WERI-Rb-1 (cell line): ENCODE measurements at places on chromosomes 1 and 21.

- no peak for DNase-seq
Measured at GRCh38 chr1:210330279-210330866, 1.7 kb downstream of the HHAT start.

DNA sequence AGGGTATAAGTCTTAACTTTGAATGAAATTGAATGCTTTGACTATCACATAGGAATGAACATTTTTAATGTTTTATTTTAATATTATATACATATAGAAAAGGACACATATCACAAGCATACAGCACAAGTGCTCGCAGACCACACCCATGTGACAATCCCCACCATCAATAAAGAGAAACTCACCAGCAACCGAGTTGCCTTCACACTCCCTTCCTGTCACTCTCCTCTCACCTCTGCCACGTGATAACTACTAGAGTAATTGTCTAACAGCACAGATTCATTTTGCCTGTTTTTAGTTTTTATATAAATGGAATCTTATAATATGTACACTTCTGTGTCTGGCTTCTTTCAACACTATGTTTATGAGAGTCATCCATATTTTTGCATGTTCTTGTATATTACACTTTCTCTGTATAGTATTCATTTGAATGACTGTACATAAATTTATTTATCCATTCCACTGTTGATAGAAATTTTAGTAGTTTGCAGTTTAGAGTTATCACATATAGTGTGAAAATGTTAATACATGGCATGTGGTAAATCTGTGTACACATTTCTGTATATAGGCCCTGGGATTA lies 304.9 kb upstream of the DUSP10 start:
- DNase-seq: no peak

- no peak for DNase-seq
Measured at GRCh38 chr1:244388961-244389360, 62.7 kb downstream of the ADSS2 start.

DNA sequence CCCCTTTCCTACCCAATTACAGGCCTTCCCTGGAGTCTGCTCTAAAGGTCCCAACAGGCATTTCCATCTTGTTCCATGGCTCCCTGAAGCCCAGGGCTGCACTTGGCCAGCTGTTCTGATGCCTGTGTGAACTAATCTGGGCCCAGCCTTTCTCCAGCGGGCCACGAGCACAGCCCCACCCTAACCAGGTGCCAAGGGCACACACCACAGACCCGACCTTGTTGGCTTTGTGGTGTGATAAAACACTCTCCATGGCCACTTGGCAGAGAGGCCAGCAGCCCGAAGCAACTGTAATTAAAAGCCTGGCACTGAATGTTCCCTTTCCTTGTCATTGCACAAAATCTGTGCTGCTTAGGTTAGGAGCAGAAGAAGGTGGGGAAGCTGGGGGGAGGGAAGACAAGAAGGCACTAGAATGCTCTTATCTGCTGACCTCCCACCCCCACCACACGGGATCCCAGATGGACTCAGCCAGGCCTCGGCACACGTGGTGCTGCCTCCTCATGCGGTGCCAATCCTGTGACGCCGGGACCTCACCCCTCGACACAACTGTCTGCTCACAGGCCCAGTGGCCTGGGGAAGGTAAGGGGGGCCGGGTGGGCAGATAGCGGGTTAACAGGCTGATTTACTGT lies 9.9 kb downstream of the HCRTR1 start:
- DNase-seq: peak; percentile 79

- DNase-seq: no peak
Measured at GRCh38 chr21:17081193-17081592, 431.6 kb upstream of the CXADR start.

GRCh38 chr1:36387141-36387949 lies 1.6 kb upstream of the STK40 start:
- DNase-seq: no peak

DNA sequence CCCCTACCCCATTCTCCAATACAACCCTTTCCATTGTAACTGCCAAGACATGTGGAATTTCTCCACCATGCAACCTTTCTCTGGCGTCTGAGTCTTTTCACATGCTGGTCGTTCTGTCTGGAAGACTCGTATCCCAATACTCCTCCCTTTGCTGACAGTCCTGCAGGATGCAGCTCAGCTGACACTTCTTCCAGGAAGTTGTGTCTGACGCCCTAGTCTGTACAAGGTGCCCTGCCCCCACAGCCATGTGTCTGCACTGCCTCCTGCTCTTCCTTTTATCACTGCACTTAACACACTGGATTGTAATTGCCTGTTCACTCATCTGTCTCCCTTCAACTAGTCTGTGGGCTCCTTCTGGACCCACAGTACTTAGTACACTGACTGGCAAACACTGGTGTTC lies 188.0 kb downstream of the LMX1A start:
- DNase-seq: peak; percentile 21

DNA sequence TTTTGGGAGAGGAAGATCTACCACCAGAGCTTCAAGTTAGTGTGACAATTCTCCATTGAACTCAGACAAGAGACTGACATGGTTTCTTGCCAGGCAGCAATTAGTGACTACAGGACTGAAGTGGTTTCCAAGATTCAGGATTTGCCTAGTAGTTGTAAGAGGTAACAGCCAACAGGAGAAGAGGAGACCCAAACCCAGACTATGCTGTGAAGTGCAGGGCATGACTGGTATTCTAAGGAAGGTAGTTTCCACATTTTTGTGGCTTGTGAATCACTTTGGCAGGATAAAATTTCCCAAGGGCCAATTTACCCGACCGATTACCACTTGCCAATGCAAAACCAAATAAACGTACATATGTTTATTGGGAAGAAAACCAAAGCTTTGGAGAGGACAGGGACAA lies 14.7 kb upstream of the RAP1A start:
- no peak for DNase-seq

- peak; percentile 57 for DNase-seq
Measured at GRCh38 chr1:207798847-207799246, 47.0 kb downstream of the CD46 start.

DNA sequence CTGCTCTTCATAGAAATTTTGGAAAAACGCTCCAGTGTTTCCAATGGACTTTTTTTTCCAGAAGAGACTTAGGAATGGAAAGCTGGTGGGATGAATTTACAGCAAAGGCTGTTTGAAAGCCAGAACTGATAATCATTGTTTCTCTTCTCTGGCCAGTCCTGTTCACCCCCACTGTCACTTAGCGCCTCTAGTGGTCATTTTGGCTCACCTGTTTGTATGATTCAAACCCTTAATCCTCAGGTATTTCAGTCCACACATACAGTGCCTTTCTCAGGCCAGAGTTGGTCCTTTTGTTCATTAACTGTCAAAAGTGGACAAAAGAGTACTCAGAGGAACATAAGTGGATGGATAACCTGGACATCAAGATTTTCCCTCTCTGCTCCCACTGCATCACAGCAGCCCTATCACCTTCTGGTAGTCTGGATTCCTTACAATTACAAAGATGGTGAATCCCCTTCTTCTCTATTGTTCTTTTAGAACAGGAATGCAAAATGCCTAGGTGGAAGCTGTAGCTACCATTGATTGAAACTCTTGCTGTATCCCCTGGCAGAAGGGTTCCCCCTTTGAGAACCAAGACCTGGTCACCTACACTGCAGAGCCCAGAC lies 177.6 kb upstream of the OLFM3 start:
- DNase-seq: peak; percentile 28

- DNase-seq: no peak
Measured at GRCh38 chr1:67005068-67005467, 48.9 kb downstream of the SLC35D1 start.

- DNase-seq: no peak
Measured at GRCh38 chr21:14454016-14455009, 71.4 kb upstream of the HSPA13 start.

GRCh38 chr1:116667575-116668105 lies at the start of gene IGSF3:
TSS of gene IGSF3 (minus strand) at chr1:116667733. CDS start at chr1:116666326, 1,407 bp downstream.
- DNase-seq: peak; percentile 77

DNA sequence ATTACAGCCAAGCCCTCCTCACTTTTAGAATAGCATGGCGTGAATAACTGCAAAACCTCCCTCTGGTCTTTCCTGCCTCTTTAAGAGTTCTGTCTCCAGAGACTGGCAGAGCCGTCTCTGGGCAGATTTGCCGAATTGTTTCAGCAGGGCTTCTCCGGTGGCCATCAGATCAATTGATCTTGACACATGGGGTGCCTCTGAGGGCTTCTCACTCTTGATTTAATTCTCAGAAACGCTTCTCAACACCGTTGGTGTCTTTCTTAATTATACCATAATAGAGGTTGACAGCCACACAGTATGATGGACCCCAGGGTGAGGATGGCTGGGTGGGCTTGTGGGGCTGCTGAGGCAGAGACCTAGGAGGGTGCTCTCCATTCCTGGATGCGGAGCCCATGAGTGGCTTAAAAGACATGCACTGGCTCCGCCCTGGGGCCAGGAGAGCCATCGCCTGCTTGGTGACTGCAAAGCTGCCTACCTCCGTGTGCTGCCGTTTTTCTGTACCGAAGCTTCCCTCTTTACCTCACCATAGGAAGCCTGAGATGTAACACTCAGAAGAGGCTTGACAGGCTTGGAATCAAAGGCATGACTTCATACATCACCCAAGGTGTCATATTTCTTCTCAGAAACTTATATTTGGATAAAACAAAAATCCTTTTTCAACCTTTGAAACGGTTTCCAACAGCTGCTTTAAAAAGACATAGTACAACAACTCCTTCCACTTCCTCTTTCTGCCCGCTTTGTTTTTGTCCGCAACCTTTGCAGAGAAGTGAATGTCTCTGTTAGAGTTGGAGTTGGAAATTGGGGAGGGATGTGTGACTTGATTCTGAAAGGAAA lies 82.9 kb downstream of the GALNT2 start:
- DNase-seq: no peak

- no peak for DNase-seq
Measured at GRCh38 chr1:44061857-44062256, 30.6 kb upstream of the SLC6A9 start.

- no peak for DNase-seq
Measured at GRCh38 chr21:25005388-25005787, 601.9 kb downstream of the MRPL39 start.

DNA sequence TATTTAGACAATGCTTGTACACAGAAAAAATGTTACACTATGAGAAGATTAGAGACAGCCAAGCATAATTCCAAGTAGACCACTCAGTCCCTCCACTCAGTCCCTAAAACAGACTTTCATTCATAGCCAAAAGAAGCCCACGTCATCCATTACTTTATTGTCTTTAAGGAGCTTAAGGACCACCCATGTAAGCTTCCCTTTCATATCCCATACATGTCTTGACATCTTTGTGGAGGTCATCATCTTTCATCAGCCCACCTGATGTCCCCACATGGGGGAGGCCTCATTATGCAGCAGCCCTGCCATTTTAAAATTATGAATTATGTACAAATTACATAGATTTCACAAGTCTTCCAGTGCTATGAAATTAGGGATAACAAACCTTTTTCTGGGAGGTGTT lies 92.6 kb upstream of the PALMD start:
- DNase-seq: no peak

DNA sequence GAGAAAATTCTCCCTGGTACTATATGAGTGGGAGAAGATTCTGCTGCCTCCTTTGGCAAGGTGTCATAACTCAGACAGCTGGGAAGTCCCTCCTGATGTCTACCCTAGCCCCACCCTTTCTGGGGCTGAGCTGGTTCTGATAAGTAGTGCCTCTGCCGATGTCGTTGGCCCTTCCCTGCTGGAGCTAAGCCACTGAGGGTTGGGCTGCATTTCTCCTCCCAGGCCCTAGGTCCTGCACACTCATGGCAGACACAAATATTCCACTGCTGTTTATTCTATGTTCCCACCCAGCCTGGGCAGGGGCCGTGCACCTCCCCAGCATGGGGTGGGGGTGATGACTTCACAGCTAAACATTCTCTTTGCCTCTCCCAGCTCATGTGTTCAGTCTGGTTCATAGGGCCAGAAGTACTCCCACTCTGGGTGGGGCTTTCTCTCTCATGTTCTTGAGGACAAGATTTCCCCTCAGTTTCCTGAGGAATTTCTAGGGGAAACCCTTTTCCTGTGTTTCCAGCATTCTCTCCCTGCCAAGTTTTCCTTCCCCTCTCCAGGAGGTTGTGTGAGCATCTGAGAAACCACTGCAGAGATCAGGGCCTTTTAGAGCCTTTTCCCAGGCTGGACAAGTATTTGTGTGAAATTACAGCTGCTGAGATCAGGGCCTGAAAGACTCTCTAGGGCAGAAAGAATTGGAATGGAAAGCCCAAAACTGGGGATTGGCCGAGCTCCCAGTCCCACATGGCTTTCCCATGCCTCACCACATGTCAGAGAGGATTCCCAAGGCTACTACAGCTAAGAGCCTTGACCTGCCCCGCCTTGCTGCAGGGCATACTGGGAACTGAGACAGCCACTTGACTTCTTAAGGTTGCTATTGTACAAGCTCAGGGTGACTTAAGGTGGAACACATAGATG lies 66.2 kb downstream of the ATP2B4 start:
- DNase-seq: peak; percentile 44

GRCh38 chr1:66598670-66599069 lies 64.7 kb downstream of the SGIP1 start:
- no peak for DNase-seq

DNA sequence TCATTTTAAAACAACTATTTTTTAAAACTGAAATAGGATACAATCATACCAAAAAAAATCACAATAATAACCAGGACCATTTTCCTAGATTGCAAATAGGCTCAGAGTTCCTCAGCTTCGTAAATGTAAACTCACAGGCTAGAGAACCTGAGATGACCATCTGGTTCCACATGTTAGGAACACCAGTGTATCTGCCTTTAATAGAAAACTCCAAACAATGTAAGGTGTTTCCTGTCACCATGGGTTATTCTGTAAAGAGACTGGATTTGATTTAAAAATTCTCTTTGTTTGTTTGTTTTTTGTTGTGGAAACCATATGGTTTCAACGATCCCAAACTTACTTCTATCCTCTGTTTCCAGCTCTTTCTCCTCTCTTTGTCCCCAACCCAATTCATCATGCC lies 197.5 kb downstream of the ZZZ3 start:
- no peak for DNase-seq

DNA sequence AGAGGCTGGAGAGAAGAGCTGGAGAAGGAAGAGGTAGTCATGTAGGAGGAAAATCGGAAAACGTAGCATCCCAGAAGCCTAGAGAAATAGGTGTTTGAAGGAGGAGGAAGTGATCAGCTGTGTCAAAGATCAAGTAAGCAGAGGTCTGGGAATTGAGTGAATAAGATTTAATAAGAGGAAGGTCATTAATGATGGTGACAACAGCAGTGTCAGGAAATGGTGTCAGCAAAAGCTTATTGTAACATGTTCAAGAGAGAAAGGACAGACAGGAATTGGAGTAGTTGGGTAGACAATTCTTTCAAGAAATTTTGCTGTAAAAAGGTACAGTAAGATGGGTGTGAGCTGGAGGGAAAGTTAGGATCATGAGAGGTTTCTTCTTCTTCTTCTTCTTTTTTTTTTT lies 41.6 kb upstream of the SLC6A9 start:
- no peak for DNase-seq
